Heart right ventricle (tissue), 16 donors: ENCODE measurements at places on chromosomes 5 and 9. TPM values are rescaled to one million over a fixed set of nuclear protein-coding genes. Genes with fewer than 3 reads are reported as not detected.

The LHX6 gene
- 1.9 TPM for total RNA-seq

The NRARP gene
- total RNA-seq, result 13.0 TPM

DNA sequence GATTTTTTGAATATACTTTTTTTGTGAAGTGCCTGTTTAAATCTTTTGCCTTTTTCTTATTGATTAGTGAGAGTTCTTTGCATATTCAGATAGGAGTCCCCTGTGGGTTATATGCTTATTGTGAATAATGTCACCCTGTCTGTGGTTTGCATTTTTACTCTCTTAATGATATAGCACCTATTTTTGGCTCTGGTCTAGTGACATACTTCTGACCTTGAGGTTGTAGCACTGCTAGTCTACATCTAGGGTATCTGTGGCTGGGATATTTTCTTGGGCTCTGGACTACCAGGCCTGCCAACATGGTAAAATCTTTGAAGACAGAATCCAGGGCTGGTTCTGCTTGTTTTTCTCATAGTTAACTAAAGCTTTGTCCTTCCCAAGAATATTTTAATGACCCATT lies 13.5 kb upstream of the NKX2-5 start:
- no peak for DNase-seq

The NR4A3 gene
- total RNA-seq, result 29.0 TPM

- DNase-seq, result no peak
Measured at GRCh38 chr5:179207920-179208705, 137.1 kb downstream of the ADAMTS2 start.

GRCh38 chr9:137590469-137591383 lies at the start of gene ZMYND19:
Gene ZMYND19 (minus strand): TSS chr9:137590512. CDS start chr9:137590263, 249 bp downstream.
- DNase-seq, result peak; percentile 93

DNA sequence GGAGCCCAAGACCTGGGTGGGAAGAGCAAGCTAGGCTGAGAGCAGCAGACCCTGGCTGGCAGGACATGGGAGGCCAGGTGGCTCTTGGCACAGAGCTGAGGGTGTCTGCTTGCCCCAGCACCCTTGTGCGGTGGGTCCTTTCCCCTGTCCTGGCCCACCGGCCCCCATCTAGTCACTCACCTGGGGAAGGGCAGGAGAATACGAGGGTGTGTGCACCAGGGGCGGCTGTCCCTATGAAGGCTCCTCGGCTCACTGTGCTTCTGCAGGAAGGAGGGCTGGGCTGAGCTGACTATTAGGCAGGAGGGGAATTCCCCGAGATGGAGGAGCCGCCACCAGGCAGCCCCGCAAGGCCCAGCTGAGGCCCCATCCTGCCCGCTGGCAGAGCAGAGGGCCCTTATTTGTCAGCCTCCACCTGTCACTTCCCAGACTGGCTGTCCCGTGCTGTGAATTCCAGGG lies 6.1 kb upstream of the TNIP1 start:
- no peak for DNase-seq
